ENCODE measurements at places on chromosomes 2 and 18. TPM values are rescaled to one million over a fixed set of nuclear protein-coding genes. Genes with fewer than 3 reads are reported as not detected.

The CD226 gene
- 2.7 TPM for polyA plus RNA-seq

The MATN3 gene
- polyA plus RNA-seq, result 8.6 TPM

The CHRND gene
- polyA plus RNA-seq, result 0.12 TPM

The SCRN3 gene
- 29.9 TPM for polyA plus RNA-seq

The EFR3B gene
- 9.6 TPM for polyA plus RNA-seq

The MPP4 gene
- 0.19 TPM for polyA plus RNA-seq

The FAM124B gene
- polyA plus RNA-seq, result 34.6 TPM

The GIGYF2 gene
- polyA plus RNA-seq, result 61.4 TPM

The EVA1A gene
- 30.1 TPM for polyA plus RNA-seq

- no peak for DNase-seq
These were observed 108.7 kb downstream of the FEZ2 start for GRCh38 chr2:36489281-36489680.

GRCh38 chr18:68588169-68588568 is 126.7 kb downstream of the TMX3 start:
- DNase-seq, result no peak

- no peak for DNase-seq
These were observed 25.5 kb downstream of the ZC3H8 start for GRCh38 chr2:112229348-112229747.

GRCh38 chr2:179692043-179692442 is 169.4 kb downstream of the ZNF385B start:
- no peak for DNase-seq

DNA sequence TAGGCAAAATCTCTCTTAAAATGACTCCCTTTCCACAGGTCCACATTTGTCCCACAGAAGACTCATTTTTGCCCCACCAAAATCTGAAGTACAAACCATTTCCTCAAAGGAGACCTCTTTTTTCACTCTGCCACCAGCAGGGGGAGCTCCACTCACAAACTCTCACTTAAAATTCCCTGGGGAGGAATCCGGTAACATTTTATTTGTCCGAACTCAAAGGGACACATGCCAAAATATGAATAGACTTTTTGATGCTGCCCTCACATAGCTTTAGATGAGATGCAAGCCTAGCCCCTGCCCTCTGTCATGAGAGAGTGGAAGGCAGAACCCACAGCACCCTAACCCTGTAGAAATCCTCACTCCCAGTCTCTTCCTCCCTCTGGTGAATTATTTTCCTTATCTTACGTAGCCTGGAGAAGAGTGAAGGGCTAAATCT is 57.1 kb downstream of the RMDN2 start:
- DNase-seq, result peak; percentile 42

GRCh38 chr18:58055890-58056558 is 12.0 kb downstream of the NEDD4L start:
- no peak for DNase-seq

DNA sequence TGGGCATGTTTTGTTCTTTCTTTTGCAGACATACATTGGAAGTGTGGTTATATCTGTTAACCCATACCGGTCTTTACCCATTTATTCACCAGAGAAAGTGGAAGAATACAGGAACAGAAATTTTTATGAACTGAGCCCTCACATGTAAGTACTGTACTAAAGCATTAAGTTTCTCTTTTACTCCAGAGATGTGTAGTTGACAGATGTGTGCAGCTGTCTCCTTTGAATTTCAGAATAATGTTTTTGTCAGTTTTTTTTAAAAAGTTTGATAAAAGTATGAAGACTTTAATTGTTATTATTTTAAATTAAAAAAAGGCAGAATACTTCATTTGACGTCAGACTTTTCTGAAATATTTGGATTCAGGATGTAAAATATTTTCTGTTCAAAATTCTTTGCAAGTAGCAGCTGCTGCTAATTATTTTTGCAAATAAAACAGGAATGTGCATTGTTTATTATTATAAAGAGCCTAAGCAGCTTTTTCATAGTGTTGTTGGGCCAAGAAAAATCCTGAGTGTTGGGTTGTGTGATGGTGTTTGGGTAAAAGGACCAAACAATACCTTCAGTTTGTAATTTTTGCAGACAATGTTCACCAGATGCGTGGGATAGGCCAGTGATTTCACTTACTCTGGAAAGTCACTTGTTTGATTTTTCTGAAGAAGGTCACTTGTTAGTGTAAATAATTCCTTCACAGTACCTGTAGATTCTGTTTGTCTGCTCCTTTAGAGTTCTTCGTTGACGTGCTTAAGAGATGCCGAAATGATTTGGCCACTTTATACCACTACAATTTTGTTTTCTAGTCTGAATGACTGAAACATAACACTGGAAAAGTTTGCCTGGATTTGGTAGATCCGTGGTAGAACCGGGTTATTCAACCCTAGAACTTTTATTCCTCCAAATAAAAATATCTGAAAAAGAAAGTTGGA is 51.1 kb downstream of the MYO1B start:
- DNase-seq, result no peak

DNA sequence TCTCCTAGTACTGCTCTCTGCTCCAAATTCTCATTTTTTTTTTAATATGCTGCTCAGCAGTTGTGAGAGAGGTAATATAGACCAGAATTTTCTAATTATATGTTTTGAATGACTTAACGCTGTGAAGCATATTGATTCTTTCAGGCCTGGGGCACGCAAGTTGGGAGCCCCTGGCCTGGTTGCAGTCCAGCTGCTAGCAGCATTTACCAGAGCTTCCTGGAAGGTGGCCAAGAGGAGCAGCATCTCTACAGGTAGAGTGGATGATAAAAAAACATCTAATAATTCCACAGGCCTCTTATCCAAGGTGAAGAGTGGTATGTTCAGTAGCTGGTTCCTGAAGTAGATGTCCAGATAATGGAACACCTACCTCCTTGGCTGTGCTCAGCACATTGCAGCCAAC is 7.3 kb upstream of the UGP2 start:
- no peak for DNase-seq

DNA sequence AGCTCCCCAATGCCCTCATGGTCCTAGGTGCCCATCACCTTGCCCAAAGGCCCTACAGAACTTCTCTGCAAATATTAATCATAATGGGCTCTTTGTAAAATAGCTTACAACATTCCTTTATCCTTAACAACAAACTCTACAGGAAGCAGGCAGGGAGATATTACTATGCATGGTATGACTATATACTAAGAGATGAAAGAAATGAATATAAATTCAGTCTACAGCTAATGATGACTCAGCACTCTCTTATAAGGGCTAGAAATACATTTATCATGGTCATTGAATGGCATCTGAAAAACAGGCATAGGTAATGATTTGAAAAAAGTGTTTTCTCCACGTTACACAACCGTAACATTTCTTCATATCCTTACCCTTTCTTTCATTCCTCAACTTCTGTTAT is 254.8 kb upstream of the DSEL start:
- DNase-seq, result no peak

DNA sequence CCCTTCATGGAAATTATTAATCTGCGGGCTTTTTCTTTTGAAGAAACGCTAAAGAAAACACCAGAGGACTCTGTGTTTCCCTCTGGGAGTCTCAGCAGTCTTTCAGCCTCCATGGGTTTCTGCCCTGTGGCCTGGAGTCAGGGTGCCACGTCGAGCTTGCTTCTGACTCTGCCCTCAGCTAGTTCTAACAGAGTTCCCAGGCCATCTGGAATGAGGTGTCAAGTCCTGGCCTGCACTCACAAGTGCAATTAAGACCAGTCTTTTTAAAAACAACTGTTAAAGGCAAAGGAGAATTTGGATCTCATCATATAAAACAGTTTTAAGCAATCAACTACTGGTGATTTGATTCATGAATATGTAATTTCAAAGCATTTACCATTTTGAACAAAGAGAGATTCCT is 157.3 kb downstream of the RHBDD1 start:
- no peak for DNase-seq

GRCh38 chr2:120746144-120746543 is 10.5 kb downstream of the GLI2 start:
- no peak for DNase-seq

GRCh38 chr2:55088400-55088799 is 38.1 kb upstream of the RTN4 start:
- DNase-seq, result no peak

DNA sequence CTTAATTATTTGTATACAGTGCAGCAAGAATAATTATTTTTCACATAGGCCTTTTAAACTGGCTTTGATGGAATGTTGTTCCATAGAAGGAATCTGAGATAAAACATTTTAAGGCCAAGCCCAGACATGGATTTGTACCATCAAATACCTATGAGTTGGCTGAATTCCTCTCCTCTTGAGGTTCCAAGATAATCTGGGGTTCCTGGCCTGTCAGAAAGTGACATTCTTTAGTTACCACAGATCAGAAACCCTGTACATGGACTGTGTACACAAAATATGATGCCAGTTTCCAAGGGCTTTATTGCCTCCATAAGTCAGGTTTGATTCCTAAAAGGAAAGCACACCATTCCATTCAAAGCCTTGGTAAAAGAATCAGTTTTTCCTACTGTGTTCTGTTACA is 1256.7 kb upstream of the NRXN1 start:
- DNase-seq, result no peak

DNA sequence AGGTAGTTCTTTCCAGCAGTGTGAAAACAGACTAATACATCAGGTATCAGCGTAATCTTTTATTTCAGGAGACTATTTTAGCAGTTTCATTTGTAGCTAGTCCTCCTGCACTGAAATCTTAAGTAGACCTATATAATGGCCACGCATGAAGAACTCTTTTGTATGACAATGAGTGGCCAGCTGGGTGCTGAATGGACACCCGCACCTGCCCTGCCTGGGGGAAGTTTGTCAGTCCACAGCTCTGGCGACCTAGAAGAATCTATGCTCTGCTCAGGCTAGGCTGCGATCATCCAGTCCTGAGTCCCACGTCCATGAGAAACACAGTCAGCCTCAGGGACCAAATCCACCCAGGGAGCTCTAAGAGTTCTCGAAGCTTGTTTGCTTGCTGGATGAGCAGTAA is 709.2 kb upstream of the ID2 start:
- no peak for DNase-seq

DNA sequence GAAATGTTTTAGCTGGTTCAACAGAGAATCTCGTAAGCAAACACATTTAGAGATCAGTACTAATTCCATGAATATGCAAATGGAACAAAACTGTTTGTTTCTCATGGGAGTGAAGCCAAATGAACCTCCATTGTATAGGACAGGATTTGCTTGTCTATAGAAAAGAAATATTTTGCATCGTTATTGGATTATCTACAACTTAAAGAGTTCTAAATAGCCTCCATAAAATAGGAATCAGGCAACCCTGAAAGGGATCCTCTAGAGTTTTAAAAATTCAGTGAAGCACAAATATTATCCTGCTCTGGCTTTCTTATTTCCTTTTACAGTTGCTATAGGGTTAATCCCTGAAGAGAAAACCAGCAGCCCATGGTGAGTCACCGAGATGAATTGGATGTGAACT is 378.4 kb upstream of the NRXN1 start:
- no peak for DNase-seq

DNA sequence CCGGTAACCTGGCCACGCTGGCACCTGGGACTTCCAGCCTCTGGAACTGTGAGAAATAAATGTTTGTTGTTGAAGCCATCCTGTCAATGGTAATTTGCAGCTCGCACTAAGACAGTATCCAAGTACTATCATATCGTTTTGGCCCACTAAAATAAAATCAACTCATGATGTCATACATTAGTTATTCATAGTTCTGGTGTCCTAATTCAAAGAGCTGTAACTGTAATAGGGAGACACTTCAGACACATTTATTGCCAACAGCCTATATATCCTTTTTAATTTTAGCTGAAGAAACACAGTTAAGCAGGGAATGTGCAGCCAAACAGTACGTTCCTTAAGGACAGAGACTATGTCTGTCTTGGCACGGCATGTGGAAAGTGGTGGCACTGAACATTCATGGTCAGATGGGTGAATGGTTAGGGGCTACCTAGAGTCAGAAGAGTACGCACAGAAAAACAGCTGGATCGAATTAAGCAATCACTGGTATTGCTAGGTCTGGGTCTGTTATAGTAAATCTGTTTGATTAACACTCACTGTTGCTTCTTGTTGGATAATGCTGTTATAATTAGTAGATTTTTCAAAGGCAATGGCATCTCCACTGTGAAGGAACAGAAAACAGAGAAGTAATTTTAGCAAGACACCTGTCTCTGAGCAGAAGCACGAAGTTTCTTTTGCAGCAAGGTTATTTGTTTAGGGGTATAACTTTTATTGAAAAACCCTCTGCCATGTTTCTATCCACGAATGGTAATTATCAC is 41.3 kb upstream of the CREG2 start:
- DNase-seq, result no peak

DNA sequence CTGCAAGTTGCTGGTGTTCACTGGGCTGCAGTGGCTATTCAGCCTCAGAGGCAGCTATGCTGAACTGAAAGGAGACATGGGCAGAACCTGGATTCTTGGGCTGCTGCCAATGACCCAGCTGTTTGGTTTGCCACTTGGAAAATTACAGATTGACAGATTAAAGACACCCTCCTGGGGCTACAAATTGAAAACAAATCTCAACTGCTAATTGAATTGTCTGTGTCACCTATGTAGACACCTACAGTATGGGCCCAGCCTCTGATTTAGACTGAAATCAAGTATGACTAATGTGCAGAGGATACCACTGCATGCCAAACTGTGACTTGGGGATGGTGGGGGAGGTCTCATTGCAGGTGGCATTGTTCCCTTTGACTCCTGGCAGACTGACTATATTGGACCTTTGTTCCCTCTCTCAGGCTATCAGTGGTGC is 42.8 kb downstream of the ITSN2 start:
- DNase-seq, result no peak

- DNase-seq, result peak; percentile 46
These were observed 506 bp downstream of the BMPR2 start for GRCh38 chr2:202376460-202377206.

DNA sequence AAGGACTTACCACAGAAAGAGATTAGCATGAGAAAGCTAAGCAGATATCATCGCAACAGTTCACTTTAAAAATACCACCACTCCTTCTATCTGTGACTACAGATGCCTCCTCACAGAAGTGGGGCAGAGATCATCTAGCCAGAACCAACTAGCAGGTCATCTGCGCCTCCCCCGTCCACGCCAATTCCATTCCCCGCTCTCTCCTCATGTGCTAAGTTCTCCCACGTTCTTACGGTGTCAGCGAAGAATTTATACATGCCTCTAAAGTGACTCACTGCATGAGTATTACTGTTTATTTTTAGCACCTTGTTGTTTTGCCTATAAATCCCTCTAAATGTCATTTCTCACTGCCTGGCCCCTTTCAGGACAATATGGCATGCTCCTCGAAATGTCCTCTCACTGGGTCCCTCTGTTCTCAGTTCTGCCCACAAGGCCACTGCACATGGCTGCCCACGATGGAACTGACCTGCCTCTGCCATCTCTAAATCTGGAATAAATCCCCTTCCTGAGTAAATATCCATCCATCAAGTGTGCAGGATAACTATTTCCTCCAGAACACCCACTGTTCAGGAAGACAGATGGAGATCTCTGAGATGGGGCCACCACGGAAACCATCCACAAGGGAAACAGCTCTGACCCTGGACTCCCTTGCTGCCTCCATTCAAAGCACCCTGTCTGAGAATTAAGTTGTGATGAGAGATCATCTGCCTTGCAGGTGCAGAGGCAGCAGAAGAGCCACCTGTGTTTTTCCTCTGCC is 137.7 kb downstream of the IRS1 start:
- DNase-seq, result no peak

- no peak for DNase-seq
These were observed 51.3 kb upstream of the CAB39 start for GRCh38 chr2:230661072-230661957.

GRCh38 chr2:59458800-59459199 is 1094.7 kb downstream of the BCL11A start:
- DNase-seq, result no peak

Measured in right lung (tissue), 10 donors.